Activated naive CD8-positive, alpha-beta T cell treated with anti-CD3 and anti-CD28 coated beads for 36 hours (primary cell): ENCODE measurements at places on chromosomes 5 and 9. TPM values are rescaled to one million over a fixed set of nuclear protein-coding genes. Genes with fewer than 3 reads are reported as not detected.

Gene GPR151
- total RNA-seq = not detected

Gene KIF4B
- total RNA-seq = not detected

Gene TMEM215
- not detected for total RNA-seq

Gene MYO10
- not detected for total RNA-seq

Gene TMEM252
- not detected for total RNA-seq

Gene FRRS1L
- not detected for total RNA-seq
